ENCODE measurements at places on chromosomes 4 and X.

DNA sequence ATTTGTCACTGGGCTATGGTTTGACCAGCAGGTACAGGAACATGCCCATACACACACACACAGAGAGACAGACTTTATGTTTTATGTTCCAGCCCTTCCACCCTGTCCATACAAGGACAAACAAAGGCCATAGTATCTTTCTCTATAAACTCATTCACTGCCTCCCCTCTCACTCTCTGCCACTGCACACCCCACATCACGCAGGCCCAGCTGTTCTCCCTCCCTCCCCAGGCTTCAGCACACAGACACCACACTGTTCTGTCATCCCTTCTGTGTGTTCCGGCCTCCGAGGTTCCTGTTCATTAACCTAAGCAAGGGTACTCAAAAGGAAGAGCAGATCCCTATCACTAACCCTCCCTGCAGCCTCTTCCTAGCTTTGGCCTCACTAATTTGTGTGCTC lies 17.8 kb downstream of the LAS1L start:
- DNase-seq, result no peak

DNA sequence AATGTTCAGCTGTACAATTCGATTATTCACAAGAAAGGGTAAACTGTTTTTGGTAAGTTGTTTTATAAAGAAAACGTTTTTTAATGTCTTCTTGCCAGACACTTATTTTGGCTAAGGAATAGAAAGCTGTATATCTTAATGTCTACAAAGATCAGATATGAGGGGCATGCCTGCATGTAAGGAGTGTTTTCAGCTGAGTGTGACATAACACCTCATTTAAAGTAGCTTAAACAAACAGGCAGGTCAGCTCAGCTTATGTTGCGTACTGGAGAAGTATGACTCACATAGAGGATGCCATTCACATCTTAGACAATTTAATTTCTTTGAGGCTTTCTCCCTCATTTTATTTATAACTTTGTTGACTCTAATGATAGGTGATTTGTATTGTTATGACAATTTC lies 30.4 kb downstream of the LAMTOR3 start:
- DNase-seq, result no peak

DNA sequence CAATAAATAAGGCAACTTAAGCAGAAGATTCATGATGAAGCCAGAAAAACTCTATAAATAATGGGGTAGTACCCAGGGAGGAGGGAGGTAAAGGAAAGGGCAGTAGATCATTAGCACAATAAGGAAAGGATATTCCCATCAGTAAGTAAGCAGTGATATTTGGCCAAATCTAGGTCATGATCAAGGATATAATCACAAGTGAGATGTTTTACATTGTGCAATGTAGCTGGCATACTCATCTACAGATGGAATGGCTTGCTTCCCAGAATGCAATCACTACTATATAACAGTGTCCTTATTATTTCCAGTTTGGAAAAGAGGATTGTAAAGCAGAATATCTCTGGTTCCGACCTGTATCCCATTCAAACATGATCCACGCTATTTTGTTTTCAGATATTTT lies 483.4 kb downstream of the RPA4 start:
- no peak for DNase-seq

GRCh38 chrX:23819385-23820234 lies 36.6 kb downstream of the SAT1 start:
- no peak for DNase-seq

GRCh38 chr4:119124352-119124751 lies 11.3 kb upstream of the MYOZ2 start:
- DNase-seq, result no peak

GRCh38 chr4:21768349-21769310 lies 179.9 kb downstream of the KCNIP4 start:
- no peak for DNase-seq

DNA sequence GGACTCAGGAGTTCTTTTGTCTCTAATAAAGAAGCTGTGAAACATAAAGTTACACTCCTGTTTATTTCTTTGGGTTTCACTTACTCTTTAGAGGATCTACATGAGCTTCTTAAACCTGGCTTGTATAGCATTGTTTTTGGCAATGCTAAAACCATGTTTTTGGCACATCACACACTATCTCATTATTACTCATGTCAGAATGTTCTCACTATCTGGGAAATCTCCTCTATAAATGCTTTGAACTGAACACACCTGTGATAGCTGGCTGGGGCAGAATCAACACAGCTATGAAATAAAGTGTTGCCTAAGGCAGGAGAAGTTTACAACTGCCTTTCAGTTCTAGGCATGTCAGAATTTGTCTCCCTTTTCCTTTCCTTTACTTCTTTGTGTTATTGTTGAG lies 52.6 kb downstream of the SULT1B1 start:
- DNase-seq, result no peak

DNA sequence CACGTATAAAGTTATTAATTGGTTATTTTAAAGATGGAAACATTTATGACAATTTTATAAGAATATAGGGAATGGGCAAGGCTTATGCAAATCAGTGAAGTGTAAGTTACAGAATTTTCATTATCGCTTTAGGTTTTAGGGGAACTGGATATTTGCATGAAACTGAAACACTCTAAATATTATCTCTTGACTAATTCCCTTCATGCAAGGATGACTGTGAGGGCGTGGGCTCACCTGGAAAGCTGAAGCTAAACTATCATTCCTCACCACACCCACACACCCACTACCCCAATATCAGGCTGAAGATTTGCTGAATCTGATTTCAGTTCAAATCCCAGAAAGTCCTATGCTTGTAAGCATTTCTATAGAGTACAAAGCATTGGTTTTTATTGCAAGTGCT lies 81.7 kb upstream of the ARHGAP24 start:
- DNase-seq, result no peak

DNA sequence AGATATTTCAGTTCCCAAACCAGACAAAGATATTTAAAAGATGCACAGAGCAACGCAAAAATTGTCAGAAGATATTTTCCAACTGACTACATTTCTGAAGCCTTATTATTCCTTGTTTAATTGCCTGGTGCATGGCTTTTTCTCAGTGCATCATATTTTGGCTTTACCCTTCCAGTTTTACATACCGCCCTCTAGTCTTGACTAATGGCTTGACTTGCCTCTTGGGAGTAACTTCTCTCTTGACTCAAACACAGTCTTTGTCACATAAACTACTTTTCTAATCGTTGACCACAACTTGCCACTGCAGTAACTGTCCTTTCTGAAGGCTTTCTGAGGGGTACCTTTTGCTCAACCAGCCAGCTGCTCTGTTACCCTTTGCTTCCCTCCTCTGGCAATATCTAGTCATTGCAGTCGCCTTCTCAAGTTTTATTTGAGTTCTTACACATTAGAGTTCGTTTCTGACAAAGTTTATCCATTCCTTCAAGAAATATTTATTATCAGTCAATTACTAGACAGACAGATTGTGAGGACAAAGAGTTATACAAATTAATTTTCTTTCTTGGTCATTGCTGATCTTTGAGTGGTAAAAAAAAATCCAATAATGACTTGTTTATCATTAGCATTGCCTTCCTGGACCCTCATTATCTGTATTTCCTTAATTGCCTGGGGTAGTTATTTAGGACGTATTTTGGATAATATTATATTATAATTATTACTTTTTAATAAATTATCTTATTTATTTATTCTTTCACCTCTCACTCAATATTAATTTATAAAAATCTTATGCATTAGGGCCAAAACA lies 506.9 kb upstream of the PCDH10 start:
- no peak for DNase-seq

- DNase-seq, result no peak
Measured at GRCh38 chrX:30364229-30364628, 55.0 kb upstream of the NR0B1 start.

DNA sequence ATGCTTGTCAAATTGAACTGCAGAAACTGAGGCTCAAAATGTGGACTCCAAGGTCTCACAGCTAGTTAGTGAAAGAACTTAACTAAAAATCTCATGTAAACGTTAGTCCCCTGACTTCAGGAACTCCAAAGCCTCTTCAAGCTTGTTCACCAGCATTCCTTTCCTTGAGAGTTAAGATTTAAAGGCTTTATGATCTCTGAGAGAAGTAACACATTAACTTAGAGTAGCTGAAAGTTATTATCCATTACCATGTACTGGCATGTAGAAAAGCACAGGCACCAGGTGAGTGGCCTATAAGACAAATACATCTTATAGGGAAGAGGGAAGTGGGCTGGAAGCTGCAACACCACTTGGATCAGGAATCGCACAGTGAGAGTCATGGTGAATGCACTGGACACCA lies 15.3 kb downstream of the PARM1 start:
- no peak for DNase-seq

DNA sequence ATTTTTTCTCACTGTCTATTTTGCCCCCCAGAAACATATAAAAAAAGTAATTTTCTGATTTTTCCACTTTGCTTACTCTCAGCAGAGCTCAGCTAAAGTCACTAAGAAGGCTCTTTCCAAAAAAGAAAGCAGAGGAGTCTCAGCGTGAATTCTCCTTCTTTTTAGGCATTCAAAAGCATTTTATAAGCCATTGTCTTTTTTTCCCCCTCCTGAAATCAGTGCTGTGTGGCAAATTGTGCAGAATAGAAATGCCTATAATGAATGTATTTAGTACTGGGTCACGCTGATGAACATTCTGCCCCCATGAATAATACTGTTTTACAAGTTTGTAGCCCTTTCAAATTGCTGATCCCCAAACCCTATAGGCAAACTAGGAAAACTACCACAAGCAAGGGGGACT lies 1.6 kb upstream of the PCDH18 start:
- no peak for DNase-seq

DNA sequence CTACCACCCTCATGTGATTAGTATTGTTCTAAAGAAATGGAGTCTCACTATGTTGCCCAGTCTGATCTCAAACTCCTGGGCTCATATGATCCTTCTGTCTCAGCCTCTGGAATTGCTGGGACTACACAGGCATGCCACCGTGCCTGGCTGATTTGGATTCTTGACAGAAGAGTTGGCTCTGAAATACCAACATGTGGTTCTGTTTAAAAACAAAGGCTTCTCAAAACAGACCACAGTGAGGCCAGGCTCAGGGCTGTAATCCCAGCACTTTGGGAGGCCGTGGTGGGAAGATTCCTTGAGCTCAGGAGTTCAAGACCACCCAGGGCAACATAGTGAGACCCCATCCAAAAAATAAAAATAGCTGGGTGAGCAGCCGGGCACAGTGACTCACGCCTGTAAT lies 126.7 kb downstream of the DHRSX start:
- DNase-seq, result no peak

DNA sequence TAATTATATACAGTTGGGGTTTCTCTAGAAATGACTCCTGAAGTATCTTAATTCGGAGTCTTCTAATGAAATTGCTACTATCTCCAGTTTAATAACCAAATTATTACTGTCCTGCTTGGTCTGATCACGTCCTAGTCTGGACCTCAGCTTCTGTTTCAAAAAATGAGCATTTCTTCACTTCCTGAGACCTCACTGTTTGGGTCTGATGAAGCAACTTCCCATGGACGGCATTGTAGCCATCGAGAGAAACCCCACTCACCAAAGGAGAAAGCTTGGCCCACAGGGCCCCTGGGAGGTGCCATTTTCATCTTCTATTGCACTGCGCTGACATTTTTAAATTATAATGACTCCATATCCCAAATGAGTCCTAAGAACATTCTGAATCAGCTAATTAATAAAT lies 178.0 kb downstream of the MGST2 start:
- DNase-seq, result no peak

GRCh38 chrX:119290476-119290875 lies 54.4 kb downstream of the PGRMC1 start:
- no peak for DNase-seq

- DNase-seq, result no peak
Measured at GRCh38 chr4:108779958-108780357, 17.1 kb upstream of the ETNPPL start.

DNA sequence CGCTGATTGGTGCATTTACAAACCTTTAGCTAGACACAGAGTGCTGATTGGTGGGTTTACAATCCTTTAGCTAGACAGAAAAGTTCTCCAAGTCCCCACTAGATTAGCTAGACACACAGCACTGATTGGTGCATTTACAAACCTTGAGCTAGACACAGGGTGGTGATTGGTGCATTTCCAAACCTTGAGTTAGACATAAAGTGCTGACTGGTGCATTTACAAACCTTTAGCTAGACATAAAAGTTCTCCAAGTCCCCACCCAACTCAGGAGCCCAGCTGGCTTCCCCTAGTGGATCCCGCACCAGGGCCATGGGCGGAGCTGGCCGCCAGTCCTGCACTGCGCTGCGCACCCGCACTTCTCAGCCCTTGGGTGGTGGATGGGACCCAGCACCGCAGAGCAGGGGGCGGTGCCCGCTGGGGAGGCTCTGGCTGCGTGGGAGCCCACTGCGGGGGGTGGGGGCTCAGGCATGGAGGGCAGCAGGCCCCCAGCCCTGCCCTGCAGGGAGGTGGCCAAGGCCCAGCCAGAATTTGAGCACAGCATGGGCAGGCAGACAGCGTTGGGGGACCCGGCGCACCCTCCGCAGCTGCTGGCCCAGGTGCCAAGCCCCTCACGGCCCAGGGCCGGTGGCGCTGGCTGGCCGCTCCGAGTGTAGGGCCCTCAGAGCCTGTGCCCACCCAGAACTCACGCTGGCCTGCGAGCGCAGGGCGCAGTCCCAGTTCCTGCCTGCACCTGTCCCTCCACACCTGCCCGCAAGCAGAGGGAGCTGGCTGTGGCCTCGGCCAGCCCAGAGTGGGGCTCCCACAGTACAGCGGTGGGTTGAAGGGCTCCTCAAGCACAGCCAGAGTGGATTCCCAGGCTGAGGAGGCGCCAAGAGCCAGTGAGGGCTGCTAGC lies 608.9 kb upstream of the LCORL start:
- DNase-seq, result no peak

DNA sequence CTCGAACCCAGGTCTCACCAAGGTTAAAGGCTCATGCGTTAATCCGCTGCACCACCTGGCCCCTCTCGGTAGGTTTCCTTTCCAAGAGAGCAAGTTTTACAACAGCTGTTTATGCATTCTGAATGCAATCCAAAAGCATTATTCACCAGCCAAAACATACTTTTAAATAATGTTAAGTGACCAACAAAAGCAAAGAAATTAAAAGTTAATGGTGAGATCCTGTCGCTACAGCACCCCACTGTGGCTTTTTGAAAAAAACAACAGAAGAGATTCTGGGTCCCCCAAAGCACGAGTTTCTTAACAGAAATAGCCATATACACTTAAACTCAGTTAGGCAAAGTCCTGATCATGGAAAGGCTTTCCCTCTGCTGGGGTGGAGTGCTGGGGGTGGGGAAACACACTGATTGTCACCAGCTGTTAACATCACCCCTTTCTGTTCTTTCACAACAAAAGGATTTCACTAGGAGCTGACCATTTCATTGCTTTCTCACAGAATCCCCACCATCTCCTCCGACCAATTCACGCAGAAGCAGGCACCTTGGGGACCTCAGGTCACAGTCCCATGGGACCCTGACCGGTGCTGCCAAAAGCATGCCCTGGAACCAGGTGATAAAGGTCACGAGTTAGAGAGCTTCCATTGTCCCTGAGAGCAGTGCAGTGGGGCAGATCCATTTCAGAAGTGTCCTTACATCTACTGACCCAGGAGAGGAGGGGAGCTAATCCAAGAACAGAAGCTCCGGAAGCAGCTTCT lies 51.2 kb downstream of the ZNF827 start:
- DNase-seq, result no peak

Data from activated CD4-positive, alpha-beta T cell treated with anti-CD3 and anti-CD28 coated beads for 4 hours (primary cell).